ENCODE measurements at places on chromosomes 16 and 17. TPM values are rescaled to one million over a fixed set of nuclear protein-coding genes. Genes with fewer than 3 reads are reported as not detected.

The PRM2 gene
- not detected for total RNA-seq

The BCL6B gene
- 0.86 TPM for total RNA-seq

The NETO2 gene
- total RNA-seq = 20.6 TPM

The TP53TG3 gene
- not detected for total RNA-seq

The OR4D1 gene
- total RNA-seq = 0.08 TPM

The TCAP gene
- total RNA-seq = 0.92 TPM

Data from activated CD8-positive, alpha-beta memory T cell treated with anti-CD3 and anti-CD28 coated beads for 36 hours (primary cell).